ENCODE measurements at places on chromosomes 13 and 19.

DNA sequence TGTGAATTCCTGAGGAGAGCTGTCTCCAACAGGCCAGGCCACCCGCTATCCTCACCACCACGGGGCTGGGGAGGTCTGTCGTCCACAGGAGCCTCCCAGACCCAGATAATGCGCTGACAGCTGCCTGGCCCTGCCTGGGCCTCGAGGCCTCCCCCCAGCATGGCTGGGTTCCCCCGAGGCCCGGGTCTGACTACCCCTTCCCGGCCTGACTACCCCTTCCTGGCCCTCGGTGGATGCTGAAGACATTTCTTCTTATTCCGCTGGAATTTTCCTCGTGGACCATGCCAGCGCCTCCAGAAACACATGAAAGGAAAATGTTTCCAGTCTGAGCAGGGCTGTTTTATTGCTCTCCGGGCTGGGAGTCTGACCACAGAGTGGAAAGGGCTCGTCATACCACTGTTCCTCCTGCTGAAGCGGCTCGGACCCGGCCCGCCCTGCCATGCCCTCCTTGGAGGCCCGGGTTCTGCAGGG, 16.8 kb upstream of the COMP start:
- DNase-seq: no peak

- no peak for DNase-seq
Observed at GRCh38 chr19:30804751-30805150, 432.6 kb downstream of the ZNF536 start.

DNA sequence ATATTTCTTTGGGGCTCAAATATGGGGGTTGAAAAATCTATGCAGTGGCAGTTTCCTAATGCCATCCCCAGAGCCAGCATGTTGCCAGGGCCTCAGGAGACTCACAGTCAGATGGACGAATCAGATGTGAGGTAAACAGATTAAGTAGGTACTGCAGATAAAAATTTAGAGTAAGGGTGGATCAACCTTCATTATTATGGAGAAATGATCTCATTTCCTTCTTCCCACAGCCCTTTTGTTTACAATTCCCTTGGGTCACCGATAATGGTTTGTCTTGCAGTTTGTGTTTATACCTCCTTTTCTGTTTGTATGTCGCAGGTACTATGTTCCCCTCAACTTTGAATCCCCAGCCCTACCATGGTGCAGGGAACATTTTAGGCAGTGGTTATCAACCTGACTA, 20.0 kb downstream of the DIAPH3 start:
- DNase-seq: no peak

GRCh38 chr19:40469011-40469410, 2.2 kb downstream of the SPTBN4 start:
- no peak for DNase-seq

- DNase-seq: no peak
Observed at GRCh38 chr13:110391273-110391672, 84.2 kb downstream of the COL4A2 start.

GRCh38 chr19:14112051-14112808, 5.3 kb downstream of the PRKACA start:
- DNase-seq: no peak

GRCh38 chr13:42656161-42656560, 82.2 kb downstream of the TNFSF11 start:
- no peak for DNase-seq

DNA sequence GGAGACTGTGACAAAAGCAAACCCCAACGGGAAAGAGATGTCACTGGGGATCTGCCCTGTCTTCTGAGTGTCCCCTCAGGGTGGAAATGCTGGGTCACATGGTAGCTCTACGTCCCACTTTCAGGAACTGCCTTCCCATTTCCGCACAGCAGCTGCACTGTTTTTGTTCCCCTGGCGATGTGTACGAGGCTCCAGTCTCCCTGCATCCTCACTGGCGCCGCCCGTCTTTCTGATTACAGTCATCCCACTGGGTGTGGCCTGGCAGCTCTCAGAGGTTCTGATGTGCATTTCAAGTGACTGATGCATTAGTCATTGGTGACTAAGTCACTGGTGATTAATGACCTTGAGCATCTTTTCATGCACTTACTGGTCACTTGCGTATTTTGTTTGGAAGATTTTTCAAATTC, 21.2 kb downstream of the PCID2 start:
- peak; percentile 43 for DNase-seq

DNA sequence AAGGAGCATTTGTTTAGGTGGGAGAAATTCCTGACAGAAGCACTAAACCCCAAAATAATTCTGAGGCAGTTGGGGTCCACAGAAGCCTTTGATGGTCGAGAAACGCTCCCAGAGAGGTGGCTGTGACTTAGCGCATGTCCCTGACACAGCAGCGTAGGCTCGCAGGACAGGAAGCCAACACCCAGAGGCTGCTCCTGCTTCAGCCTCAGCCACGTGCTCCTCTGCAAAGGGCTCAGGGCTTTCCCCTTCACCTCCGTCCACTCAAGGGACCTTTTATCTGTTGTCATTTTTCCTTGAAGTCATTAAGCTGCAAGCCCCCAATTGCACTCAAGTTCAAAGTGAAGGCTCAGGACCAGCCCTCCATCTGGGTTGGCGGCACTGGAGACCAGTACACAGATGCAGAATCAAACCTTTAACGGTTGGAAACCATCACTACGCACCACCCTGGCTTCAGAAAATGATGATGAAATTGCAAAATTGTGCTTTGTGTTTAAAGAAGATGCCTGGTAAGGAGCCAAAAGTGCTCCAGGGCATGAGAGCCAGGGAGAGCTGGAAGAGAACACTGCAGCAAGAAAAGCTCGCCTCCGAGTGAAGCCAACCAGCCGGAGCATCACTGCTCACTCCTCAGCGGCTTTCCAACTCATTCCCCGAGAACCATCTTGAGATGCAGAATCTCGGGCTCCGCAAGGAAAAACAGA, 219.6 kb downstream of the RAP2A start:
- DNase-seq: no peak

DNA sequence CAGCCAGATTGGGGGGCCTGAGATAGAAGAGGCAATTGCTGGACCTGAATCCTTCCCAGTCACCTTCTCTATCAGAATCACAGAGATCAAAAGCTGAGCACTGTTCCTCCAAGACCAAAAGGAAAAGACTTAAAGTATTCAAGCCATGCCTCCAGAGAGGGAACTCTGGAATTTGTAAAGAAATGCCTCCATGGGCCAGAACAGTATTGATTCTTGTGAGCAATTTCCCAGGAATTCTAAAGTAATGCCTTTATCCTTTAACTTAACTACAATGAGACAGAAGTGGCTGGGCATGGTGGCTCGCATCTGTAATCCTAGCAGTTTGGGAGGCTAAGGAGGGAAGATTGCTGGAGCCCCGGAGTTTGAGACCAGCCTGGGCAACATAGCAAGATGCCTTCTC, 148.8 kb downstream of the FLT1 start:
- DNase-seq: no peak

GRCh38 chr13:29109987-29110386, 289.8 kb downstream of the MTUS2 start:
- no peak for DNase-seq

DNA sequence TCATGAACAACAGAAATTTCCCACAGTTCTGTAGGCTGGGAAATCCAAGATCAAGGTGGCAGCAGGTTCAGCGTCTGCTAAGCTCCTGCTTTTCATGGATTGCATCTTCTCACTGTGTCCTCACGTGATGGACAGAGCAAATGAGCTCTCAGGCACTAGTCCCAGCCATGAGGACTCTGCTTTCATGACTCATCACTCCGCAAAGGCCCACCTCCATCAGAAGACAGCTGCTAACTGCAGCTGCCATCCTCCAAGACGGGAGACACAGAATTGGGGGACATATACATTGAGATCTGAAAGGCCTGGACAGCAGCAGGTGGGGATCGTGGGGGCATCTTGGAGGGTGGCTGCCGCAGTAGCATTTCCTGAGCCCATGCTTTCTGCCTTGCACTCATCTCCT, 44.4 kb upstream of the SPATA13 start:
- no peak for DNase-seq

- DNase-seq: no peak
Observed at GRCh38 chr13:51906581-51906980, 44.8 kb downstream of the CCDC70 start.

- no peak for DNase-seq
Observed at GRCh38 chr13:25064396-25064795, 31.5 kb upstream of the PABPC3 start.

DNA sequence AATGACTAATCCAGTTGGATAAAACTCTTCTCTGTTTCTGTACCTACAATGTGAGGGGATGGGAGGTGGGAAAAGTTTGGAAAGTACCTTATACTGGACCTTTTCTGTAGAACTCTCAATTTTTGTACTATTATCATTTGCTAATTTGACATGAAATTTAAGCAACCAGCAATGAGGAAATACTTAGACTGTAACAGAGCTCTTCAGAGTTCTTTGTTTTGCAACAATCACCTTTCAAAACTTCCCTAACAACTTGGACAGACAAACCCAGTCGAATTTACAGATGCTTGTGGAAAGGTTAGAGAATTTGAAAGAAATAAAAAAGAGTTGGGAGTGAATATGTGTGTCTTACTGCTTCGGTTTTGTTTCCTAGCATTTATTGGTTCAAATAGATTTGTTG, 16.8 kb downstream of the KBTBD7 start:
- no peak for DNase-seq

- no peak for DNase-seq
Observed at GRCh38 chr13:25175026-25175425, 2.9 kb upstream of the AMER2 start.

GRCh38 chr13:93320942-93321341, 94.3 kb downstream of the GPC6 start:
- no peak for DNase-seq

DNA sequence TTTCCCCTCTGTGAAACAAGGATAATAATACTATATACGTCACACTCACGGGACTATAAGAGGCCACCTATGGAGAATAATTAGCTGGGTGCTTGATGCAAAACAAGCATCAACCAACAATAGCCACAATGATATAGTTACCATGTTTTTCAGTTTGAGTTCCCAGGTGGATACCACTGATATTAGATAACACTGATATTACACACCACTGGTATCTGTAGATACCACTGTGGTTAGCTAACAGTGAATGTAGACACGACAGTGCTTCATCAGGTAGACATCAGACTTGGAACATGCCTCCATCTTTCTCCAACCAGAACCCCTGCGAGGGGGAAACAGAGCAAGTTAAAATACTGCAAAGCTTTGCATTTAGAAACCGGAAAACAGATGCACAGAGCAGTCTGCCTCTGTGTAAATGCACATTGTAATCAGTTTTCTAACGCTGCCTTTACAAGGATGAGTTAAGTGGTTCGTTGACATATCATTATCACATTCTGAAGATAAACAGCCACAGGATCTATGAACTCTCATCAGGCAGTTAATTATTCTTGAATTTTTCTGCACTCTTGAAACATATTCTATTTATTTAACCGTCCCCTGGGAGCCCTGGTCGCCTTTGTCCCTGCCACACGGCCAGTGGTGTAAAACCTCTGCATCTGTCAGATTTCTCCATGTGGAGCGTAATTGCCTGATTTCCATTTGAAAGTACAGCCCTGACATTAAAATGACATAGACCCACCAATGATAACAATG, 80.7 kb downstream of the RNASEH2B start:
- no peak for DNase-seq

GRCh38 chr13:110261166-110262081, 45.5 kb downstream of the COL4A1 start:
- DNase-seq: no peak

GRCh38 chr13:102569488-102569887, 27.3 kb upstream of the TPP2 start:
- no peak for DNase-seq

DNA sequence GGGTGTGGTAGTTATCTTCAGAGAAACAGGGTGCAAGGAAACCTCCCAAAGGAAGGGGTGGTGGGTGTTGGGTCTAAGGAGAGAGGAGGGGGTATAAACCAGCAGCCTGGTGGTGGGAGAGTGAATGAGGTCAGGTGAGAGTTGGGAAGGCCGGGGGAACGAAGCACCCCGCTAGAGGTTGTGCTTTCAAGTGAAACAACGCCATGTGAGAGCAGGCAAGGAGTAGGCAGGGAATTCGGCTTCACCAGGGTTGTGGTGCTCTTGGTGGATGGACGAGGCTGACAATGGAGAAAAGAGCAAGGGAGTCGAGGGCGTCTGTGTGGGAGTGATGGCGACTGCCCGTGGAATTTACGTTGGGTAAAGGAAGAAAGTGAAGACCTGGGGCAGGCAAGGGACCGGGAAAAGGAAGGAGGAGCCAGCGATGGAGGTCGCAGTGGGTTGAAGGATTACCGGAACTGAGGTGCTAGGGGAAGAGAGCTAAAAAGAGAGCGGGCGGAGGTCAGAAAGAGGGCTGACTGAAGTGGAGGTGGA, 2.1 kb upstream of the MLNR start:
- no peak for DNase-seq

- DNase-seq: no peak
Observed at GRCh38 chr13:70969321-70969720, 861.1 kb upstream of the KLHL1 start.

- DNase-seq: no peak
Observed at GRCh38 chr19:8206147-8207087, 2.8 kb upstream of the CERS4 start.

- DNase-seq: no peak
Observed at GRCh38 chr13:98524793-98525192, 52.1 kb downstream of the STK24 start.

GRCh38 chr19:17216058-17216670, 1.0 kb downstream of the USE1 start:
- DNase-seq: no peak

GRCh38 chr13:95222733-95223018, 78.6 kb downstream of the ABCC4 start:
- no peak for DNase-seq

- DNase-seq: no peak
Observed at GRCh38 chr19:34578173-34578572, 96.6 kb downstream of the WTIP start.

GRCh38 chr13:36675213-36675536, 1.4 kb downstream of the SERTM1 start:
- DNase-seq: no peak

- DNase-seq: no peak
Observed at GRCh38 chr19:28596561-28597071, 616.3 kb downstream of the UQCRFS1 start.

DNA sequence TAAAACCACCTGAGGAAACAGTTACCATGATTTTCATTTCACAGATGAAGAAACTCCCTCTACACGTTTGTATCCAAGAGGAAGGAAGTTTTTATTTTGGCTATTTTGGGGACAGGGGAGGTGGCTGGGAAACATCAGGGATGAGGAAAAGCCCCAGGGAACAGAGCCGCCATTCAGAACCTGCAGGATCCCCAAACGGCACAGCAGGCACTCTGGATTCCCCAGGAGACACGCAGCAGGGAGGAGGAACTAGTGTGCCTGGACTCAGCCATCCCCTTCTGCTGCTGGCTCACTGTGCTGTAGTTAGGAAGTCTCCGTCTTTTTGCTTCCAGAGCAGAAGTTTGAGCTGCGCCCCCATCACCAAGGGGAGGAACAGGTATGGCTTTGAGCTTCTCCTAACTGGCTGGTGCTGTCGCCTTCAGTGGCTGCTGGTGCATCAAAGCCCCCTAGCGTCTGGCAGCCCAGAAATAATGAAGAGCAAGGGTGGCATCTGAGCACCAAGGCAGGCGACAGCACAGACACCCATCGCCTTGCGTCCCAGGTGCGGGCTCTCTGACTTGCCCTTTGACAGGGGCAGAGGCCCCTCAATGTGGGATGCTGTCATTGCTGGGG, 4.2 kb downstream of the NAPA start:
- DNase-seq: no peak

Measured in T-helper 2 cell (primary cell).